Aorta (tissue), 5 donors: ENCODE measurements at places on chromosomes 11 and 22. TPM values are rescaled to one million over a fixed set of nuclear protein-coding genes. Genes with fewer than 3 reads are reported as not detected.
A peak's percentile ranks its signal among the peaks of the same experiment; 100 is the strongest.

The NELL1 gene
- 0.88 TPM for total RNA-seq

The ACTN3 gene
- total RNA-seq = 3.0 TPM

The ACR gene
- 1.6 TPM for total RNA-seq

The MMP1 gene
- total RNA-seq = not detected

- DNase-seq = peak; percentile 24
Observed at GRCh38 chr11:2684581-2684980, 15.2 kb downstream of the KCNQ1OT1 start.

- peak; percentile 55 for DNase-seq
Observed at GRCh38 chr11:2299773-2300172, 1.9 kb downstream of the C11orf21 start.

DNA sequence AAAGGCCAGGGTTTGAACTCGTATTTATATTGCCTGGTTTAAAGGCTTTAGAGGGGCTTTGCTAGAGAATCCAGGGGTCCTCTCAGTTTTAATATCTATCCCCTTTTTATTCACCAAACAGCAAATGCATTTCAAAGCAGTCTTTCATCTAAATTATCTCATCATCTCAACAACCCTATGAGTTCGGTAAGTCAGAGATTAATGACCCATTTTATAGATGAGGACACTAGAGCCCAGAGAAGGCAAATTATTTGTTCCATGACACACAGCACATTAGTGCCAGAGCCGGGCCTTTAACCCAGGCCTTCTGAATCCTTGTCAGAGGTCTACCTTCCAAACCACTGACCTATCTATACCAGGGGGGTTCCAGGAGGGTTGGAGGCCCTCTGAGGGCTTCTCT, 16.8 kb upstream of the YWHAH start:
- DNase-seq = no peak

DNA sequence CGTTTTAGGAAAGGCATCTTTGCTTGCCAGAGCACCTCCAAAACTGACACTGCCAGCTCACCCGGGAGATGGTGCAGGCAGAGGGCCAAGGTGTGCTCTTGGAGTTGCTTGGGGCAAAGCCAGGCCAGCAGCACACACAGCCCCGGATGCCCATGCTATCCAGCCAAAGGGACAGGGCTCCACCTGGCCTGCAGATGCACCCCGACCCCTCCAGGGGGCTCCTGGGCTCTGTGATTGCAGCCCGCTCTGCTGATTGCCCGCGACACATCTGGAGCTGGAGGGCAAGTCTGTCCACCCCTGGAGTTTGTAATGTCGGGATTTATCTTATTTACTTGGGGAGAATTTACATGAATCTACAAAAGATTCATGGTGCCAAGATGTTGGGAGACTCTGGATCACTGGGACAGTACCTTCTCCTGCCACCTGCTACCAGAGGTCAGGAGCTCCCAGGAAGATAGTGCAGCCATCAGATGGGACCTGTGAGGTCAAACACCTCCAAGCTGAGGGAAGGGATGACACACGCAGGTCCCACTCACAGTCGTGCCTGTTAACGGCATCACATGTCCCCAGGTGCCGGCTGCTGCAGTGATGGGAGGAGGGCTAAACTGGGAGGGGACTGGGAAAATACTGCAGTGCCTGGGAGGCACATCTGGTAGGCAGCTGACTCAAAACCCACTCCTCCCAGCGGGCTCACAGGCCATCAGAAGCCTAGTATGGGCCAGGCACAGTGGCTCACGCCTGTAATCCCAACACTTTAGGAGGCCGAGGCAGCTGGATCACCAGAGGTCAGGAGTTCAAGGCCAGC, 17.2 kb downstream of the CBX7 start:
- peak; percentile 69 for DNase-seq

- no peak for DNase-seq
Observed at GRCh38 chr11:103622296-103622695, 414.1 kb upstream of the DDI1 start.

DNA sequence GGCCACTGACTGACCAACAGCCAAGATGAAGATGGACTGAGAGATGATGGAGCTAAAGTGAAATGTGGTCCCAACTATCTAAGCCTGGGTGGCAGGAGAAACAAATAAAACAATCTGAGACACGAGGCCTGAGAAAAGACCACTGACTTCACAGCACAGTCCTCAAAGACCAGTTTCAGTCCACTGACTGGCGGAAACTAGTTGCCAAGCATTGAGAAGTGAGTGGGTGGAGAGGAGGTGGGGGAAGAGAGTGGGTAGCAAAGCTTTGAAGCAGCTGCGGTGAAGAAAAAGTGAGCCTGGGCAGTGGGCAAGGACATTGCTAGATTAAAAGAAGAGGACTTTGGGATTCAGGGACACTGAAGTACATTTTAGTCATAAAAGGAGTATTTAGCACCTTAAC, 1.9 kb downstream of the MS4A1 start:
- no peak for DNase-seq

DNA sequence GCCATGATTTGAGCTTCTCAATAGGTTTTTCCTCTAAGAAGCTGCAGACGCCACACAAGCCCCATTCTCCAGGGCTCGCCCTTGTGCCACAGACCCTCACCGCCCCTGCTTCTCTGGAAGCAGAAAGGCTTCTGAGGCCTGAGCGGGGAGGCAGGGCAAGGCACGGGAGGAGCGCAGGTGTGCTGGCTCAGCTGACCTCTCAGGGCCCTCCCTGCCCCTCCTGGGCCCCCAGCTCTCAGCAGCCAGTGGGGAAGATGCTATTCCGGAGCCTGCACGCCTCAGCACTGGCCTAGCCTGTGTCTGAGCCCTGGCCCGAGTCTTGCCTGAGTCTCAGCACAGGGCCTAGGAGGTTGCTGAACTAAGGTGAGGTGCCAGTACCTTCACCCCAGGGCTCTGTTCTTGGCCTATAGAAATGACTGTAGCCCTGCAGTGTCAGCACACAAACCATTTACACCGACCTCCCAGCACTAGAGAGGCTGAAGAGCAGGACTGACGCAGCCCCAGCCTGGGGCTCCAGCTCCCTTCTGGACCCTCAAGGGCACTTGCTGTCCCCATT, 47.1 kb upstream of the LMO1 start:
- no peak for DNase-seq

GRCh38 chr11:126608658-126609057, 253.2 kb downstream of the ST3GAL4 start:
- DNase-seq = peak; percentile 64

GRCh38 chr11:76772100-76772782, 10.9 kb upstream of the TSKU start:
- DNase-seq = no peak
